ENCODE measurements at places on chromosomes 11 and 22.

DNA sequence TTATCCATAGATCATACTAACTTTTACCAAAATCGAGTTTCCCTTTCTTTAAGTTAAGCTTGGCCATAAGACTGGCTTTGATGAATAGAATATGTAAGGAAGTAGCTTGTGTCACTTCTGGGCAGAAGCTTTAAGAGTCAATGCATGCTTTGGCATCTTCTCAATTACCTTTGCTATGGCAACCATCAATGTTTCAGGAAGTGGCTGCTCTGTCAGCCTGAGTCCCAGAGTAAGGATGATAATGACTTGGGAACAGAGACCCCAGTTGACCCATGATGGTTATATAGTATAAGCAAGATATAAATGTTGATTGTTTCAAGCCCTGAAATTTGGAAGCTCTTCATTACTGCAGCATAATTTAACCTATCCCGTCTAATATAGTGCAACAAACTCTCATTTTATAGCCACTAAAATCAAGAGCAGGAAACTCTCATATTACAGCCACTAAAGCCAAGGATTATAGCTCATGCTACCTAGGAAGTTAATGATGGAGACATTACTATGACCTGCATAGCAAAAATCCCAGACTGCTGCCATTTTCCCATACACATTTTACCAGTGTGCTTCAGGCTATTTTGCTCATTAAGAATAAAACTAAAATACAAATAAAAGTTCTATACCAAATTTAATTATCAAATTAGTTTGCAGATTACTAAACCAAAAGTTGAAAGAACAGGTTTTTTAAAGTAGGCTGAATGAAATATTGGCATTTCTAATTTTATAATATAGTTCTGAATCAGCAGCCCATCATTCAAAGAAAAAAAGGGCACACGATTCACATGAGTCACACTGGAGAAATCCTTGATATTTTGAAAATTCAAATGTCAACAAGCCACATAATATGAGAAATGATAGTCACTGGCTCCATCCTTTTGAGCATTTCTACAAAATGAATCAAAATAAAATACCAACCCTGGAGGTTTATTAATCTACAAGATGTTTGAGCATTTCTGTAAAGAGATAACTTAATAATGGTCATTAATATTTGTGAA lies 23.8 kb downstream of the FSHB start:
- DNase-seq, result no peak

- peak; percentile 51 for DNase-seq
Observed at GRCh38 chr22:39207141-39208012, 37.4 kb downstream of the PDGFB start.

DNA sequence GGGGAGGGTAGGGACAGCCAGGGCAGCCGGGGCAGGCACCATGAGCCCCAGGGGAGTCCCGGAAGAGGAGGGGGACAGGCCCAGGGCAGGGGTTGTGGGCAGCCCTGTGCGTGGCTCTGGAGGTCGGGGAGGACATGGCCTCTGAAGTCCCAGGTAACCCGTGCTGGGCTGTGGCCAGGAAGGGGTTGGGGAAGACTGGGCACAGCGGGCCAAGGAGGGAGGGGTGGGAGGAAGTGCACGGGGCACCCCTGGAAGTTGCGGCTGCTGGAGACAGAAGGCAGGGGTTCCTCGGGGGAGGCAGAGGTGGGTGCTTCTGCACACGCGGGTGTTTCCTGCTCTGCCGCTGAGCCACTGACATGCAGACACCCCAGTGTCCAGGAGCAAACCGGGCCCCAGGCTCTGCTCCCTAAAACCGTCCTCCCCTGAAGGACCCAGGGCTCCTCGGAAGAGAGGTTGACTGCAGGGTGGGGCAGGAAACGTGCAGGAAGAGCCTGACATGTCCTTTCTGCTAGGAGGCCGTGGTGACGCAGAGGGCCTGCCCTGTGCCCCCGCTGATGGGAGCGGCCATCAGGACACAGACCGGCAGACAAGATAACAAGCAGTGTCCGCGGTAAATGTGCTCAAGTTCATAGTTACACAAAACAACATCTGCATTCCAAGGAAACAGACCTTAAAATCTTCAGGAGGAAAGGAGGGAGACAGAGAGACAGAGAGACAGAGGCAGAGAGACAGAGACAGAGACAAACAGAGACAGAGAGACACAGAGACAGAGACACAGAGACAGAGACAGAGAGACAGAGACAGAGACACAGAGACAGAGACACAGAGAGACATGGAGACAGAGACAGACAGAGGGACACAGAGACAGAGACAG lies 5.7 kb downstream of the TNNI2 start:
- DNase-seq, result no peak

DNA sequence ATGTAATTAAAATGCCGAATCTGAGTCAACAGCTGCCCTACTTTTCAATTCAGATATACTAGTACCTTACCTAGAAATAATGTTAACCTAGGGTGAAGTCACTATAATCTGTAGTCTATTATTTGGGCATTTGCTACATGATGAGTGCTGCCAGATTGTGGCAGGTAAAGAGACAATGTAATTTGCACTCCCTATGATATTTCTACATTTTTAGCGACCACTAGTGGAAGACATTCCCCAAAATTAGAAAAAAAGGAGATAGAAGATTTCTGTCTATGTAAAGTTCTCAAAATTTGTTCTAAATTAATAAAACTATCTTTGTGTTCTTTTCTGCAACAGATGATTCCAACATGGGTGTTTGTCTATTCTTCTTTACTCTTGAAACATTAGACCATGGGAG lies 14.1 kb downstream of the MS4A1 start:
- no peak for DNase-seq

DNA sequence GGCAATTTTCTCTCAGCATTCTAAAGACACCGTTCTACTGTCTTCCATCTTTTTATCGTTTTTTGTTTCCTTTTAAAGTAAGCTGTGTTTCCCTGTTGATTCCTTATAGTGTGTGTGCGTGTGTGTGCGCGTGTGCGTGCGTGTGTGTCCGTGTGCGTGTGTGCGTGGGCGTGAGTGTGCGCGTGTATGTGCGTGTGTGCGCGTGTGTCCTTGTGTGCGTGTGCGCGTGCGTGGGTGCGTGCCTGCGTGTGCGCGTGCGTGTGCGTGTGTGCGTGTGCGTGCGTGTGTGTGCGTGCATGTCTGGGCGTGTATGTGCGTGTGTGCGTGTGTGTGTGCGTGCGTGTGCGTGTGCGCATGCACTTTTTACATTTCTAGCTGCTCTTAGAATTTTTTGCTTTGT lies 1033.7 kb downstream of the BRD1 start:
- DNase-seq, result no peak

DNA sequence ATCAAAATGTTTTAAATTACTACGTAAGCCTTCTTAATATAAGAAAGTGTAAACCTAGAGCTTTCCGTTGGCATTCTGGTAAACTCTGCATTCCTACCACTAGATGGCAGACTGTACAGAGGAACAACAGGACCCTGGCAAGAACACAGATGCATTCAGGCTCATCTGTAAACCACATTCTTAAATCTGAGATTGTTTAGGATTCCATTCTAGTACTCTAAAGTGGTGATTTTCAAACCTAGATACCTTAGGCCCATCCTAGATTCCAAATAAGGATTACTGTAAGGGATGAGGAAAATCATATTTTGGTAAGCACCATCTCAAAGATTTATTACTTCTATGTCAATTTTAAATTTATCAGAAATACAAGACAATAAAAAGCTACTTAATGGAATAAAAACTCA lies 26.9 kb downstream of the PICALM start:
- DNase-seq, result peak; percentile 71

DNA sequence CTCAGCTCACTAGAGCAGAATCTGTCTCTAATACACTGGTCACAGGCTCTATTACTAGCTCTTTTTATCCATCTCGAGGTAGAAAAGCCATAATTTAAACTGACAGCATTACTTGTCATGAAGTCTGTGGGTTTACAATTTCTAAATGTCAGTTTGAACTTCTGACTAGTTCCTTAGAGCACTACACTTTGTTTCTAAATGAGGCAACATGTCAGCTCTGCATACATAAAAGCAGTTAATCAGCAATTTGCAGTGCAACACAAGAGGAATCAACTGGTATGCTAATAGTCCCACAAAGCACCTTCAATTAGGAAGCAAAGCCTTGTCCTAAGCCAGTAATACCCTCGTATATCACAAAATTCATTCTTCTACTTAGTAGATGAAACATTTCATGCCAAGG lies 321.3 kb downstream of the TTC28 start:
- DNase-seq, result no peak

DNA sequence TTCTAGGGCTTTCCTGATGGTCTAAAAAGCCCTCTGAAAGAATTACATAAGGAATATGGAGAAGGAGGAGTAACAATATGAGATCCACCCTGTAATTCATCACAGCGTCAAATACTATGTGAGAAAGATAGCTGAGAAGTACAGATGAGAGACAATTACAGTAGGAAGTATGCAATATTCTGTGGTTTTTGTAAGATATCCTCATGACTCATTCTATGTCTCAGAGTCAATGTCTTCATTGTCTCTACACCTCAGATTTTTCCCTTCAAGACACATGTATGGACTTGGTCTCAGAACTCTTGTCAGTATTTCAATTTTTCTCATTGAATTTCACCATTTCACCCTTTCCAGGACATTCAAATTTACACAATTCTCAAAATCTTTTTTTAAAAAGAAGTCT lies 343.3 kb upstream of the CTSC start:
- DNase-seq, result no peak

GRCh38 chr22:25698461-25698860 lies 43.5 kb upstream of the MYO18B start:
- DNase-seq, result no peak

DNA sequence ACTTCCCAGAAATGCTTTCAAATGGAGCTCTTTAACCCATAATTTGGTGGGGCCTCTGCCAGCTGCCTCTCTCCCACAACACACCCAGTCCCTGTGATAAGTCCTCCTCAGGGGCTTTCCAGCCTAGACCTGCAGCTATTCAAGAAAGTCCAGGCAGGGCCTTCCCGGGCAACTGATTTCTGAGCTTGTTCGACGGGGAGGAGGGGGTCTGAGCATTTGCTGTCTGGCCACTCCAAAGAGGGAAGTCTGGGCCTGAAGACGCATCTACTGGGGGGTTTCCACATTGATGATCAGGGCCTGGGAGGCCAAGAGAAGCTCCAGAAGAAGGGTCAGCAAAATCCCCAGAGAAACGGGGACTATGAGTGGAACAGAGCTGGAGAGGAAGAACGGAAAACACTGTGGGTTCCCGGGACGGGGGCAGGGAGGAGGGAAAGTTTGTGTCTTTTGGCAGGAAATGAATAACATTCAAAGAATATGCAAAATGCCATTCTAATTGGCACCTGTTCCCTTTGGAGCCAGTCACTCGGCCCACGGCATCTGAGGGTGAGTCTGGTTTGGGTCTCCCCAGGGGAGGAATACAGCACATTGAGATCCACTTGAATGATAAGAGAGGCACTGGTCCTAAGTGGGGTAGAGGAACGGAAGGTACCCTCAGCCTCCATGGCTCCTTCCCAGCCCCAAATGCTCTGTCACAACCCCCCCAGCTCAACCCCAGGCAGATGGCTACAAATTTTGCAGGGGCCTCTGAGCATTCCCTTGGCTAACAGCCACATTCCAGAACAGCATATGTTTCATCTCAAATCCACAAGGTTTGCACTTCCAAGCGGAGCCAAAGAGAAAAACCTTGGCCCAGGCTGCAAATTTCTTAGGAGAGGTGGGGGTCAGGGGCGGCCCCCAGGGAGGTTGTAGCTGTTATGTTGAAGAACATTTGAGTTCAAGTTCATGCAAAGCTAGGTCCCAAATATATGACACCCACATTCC lies 72.0 kb downstream of the RPUSD4 start:
- no peak for DNase-seq

GRCh38 chr11:25794804-25795203 lies 537.1 kb upstream of the ANO3 start:
- DNase-seq, result no peak

DNA sequence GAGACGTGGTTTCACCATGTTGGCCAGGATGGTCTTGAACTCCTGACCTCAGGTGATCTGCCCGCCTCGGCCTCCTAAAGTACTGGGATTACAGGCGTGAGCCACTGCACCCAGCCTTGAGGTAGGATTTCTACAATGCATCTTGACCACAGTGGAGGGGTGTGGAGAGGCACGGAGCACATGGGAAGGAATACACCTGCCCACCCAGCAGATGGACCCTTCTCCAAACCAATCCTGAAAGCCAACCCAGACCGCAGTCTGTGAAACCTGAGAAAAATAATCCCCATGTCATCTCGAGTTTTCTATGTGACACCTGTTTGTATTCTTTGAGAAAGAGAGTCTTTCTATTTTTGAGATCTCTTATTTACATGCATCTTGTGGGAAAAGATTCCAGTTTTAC lies 32.5 kb downstream of the LGR4 start:
- no peak for DNase-seq

- DNase-seq, result no peak
Observed at GRCh38 chr22:39230261-39231196, 14.3 kb downstream of the PDGFB start.

DNA sequence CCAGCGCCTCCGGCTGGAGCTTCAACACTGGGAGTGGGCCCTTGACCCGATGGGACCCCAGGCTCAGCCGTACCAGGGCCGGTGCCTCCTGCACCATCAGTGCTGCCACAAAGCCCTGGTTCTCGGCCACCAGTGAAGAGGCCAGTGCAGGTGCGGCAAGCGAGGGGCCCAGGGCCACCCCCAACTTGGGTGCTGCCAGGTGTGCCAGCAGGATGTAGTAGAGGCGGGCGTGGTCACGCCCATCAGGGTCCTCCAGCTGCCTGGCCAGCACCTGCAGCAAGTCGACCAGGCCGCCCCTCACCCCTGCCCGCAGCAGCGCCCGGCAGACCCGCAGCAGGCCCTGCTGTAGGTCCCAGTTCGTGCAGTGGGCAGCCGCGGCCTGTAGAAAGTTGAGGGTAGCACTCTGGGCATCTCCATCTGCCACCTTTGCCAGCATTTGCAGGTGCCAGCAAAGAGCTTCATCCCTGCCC lies 2.3 kb downstream of the AP5B1 start:
- no peak for DNase-seq

DNA sequence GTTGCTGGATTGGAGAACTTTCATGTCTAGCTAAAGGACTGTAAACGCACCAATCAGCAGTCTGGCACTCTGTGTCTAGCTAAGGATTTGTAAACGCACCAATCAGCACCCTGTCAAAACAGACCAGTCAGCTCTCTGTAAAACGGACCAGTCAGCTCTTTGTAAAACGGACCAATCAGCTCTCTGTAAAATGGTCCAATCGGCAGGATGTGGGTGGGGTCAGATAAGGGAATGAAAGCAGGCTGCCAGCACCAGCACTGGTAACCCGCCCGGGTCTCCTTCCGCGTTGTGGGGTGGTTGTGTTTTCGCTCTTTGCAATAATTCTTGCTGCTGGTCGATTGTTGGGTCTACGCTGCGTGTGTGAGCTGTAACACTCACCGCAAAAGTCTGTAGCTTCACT lies 11.3 kb downstream of the MYO18B start:
- no peak for DNase-seq

Data from Calu3 (cell line).